Lower lobe of right lung (tissue), 2 donors: ENCODE measurements at places on chromosomes 12 and 14. TPM values are rescaled to one million over a fixed set of nuclear protein-coding genes. Genes with fewer than 3 reads are reported as not detected.
A peak's percentile ranks its signal among the peaks of the same experiment; 100 is the strongest.

- H3K27me3 ChIP-seq, result no peaks in the 10 kb centered on the region
- peaks cover 40% of the 10 kb centered on the region for H3K4me1 ChIP-seq
- no peak overlapping the region for H3K27ac ChIP-seq
- DNase-seq, result no peak
- no peak overlapping the region for H3K4me3 ChIP-seq
These were observed 68.3 kb downstream of the RERG start for GRCh38 chr12:15152868-15153267.

RASSF9 gene
- 11.0 TPM for total RNA-seq

- no peaks in the 10 kb centered on the region for H3K36me3 ChIP-seq
- peaks cover 47% of the 10 kb centered on the region for H3K4me1 ChIP-seq
- no peaks in the 10 kb centered on the region for H3K27me3 ChIP-seq
These were observed at the start of gene RIMKLB for GRCh38 chr12:8697476-8698131. Gene RIMKLB (plus strand): TSS chr12:8697991. CDS start chr12:8713867, 15,876 bp downstream.

DNA sequence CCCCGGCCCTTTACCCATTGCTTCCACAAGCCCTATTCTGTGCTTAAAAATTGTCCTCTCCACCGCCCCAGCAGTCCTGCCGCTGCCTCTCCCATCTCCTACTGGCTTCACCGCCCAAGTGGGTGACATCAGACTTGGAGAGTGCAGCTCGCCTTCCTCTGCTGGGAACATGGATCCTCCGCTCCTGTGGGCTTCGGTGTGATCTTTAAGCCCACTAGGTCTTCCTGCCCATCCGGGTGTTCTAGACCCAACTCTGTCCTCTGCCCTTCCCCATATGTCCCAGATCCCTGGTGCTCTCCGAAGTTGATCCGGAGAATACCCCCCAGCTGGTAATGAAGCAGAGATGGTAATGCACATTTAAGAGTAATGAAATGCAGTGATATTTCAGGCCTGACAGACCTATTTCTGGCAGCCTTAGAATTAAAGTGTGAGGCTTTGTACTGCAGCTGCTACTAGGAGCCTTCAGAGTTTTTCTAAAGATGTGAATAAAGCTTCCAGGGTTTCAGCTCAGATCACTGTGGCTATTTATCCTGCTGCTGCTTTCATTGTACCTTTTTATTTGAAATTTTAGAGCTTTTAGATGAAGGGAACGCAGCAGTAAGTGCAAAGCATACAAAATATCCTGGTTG, 22.9 kb upstream of the CTDSP2 start:
- no peak for DNase-seq
- H3K27me3 ChIP-seq, result no peaks in the 10 kb centered on the region
- no peak overlapping the region for H3K4me3 ChIP-seq
- H3K27ac ChIP-seq, result peak overlapping the region; percentile 54
- H3K36me3 ChIP-seq, result no peaks in the 10 kb centered on the region
- H3K4me1 ChIP-seq, result peaks cover 29% of the 10 kb centered on the region

- no peaks in the 10 kb centered on the region for H3K4me1 ChIP-seq
- H3K4me3 ChIP-seq, result no peak overlapping the region
- no peaks in the 10 kb centered on the region for H3K36me3 ChIP-seq
- no peak for DNase-seq
- no peaks in the 10 kb centered on the region for H3K27me3 ChIP-seq
- no peak overlapping the region for H3K27ac ChIP-seq
These were observed 441.1 kb downstream of the ETNK1 start for GRCh38 chr12:23066095-23066494.

DNA sequence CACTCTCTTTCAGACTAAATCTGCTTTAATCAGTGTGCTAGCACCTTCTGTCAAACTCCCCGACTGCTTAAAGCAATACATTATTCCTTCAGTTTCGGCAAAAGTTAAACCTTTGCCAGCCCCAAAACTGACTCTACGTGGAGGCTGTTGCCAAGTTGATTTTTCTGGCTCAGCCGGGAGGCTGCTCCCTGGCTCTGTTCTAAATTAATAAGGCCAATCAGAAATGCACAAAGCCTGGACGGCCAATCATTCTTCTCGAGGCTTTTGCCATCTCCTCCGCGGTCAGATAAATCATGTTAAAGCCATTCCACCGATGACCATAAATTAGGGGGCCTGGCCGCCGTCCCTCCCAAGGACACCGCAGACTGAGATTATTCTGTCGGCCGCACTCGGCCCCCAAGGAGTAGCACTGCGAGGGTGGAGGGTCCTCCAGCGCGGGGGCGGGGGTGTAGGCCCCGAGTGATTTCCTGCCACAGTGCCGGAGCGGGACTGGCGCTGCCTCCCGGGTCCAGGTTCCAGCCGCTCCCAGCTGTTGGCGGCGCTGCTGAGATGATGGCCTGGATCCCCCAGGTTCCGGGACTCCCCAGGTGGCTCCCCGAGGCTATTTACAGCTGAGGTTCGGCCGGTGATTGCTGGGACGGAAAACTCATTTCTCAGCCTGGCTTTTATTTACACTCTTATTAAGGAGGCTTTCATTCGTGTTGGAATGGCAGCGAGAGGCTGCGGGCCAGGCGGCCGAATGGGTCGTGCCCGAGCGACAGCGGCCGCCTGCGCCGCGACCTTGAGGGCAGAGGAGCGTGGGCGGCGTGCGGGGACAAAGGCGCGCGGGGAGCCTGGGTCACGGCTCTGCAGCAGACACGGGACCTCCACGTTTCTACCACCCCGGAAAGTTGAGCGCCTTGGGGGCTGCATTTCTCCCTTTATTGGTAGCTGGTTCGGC, 165.1 kb downstream of the MON2 start:
- H3K36me3 ChIP-seq, result no peaks in the 10 kb centered on the region
- peaks cover 10% of the 10 kb centered on the region for H3K4me1 ChIP-seq
- H3K4me3 ChIP-seq, result peak overlapping the region; percentile 63
- peak; percentile 64 for DNase-seq
- H3K27me3 ChIP-seq, result no peaks in the 10 kb centered on the region

- no peaks in the 10 kb centered on the region for H3K36me3 ChIP-seq
- H3K4me1 ChIP-seq, result peaks cover 26% of the 10 kb centered on the region
- no peak overlapping the region for H3K4me3 ChIP-seq
- DNase-seq, result no peak
These were observed 122.1 kb downstream of the SRGAP1 start for GRCh38 chr12:63966606-63966975.

GRCh38 chr12:28602786-28603185, 412.5 kb downstream of the CCDC91 start:
- no peak for DNase-seq
- H3K4me3 ChIP-seq, result no peak overlapping the region
- H3K4me1 ChIP-seq, result no peaks in the 10 kb centered on the region

DNA sequence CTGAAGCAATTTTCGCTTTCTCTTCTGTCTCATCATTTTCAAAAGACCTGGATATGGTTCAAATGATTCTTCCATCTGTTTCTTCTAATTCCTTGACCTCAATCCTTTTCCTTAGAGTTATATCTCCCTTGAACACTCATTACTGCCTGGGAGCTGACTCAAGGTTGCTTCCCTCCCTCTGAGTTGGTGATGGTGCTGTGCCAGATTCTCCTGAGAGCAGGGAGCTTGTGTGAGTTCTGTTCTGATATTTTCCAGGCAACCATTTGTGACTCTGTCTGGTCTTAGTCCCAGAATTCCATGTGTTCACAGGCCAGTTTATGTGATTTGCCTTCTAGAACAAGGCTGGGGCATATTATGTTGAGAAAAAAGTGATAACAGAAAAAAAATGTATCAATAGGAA, 505.1 kb upstream of the SYT1 start:
- no peaks in the 10 kb centered on the region for H3K27me3 ChIP-seq
- no peaks in the 10 kb centered on the region for H3K4me1 ChIP-seq
- H3K4me3 ChIP-seq, result no peak overlapping the region
- no peak for DNase-seq
